ENCODE measurements at places on chromosomes 5 and 9. TPM values are rescaled to one million over a fixed set of nuclear protein-coding genes. Genes with fewer than 3 reads are reported as not detected.

GRCh38 chr9:93223260-93224180, 39.6 kb downstream of the WNK2 start:
- peak; percentile 95 for DNase-seq

GRCh38 chr5:160159991-160160792, 40.9 kb upstream of the PWWP2A start:
- DNase-seq: peak; percentile 58

GRCh38 chr5:112263469-112263868, 155.6 kb downstream of the EPB41L4A start:
- no peak for DNase-seq

DNA sequence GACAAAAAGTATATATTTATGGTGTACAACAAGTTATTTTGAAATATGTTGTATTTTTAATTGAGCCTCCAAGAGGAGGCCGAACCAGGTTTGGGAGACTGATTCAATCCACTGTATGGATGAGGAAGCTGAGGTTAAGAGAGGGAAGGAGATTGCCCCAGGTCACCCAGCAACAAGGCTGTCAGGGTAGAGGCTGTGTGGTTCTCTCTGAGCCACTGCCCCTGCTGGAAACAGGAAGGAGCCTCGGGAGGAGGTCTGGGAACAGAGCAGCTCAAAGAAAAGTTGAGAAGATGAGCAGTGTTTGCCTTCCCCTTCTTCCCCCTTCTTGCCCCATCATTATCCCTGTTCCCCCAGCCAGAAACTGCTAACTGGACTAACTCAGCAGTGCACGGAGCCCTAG, 6.6 kb upstream of the FAT2 start:
- DNase-seq: no peak

DNA sequence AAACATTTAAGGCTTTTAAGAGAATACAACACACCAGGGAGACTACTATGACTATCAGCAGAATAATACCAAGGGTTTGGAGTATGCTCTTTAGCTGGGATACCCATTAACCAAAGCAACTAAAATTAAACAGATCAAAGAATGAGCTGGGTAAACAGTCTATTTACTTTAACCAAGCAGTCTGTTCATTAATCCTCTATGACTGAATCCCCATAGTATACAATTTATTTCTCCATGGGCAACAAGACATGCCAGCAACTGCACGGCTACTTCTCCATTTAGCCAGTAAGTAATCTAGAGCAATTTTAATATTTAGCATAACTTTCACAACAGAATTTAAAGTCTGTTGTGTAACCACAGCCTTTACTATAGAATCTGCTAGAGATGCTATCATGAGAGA, 77.6 kb downstream of the CDO1 start:
- no peak for DNase-seq

DNA sequence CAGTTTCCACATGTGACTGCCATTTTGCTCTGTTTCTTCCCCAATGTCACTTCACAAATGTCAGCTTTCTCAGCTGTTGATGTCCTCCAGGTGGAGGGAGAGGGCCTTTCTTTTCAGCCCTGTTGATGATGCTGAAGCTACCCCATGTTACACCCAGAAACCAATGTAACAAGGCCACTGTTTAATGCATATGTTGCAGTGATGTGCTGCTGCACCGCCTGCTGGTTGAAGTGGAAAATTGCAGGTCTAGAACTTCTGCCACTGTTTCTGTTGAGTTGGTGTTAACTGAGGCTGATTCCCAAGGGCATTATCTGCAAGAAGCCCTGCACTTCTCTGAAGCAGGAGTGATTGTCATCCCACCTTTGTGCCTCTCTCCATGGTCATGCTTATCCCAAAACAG, 428.4 kb downstream of the KDM4C start:
- DNase-seq: no peak

GRCh38 chr9:131826966-131827525, 87.2 kb upstream of the RAPGEF1 start:
- peak; percentile 42 for DNase-seq

GRCh38 chr9:87039809-87040392, 92.6 kb upstream of the GAS1 start:
- peak; percentile 67 for DNase-seq

GRCh38 chr5:140221697-140222223, 46.8 kb downstream of the CYSTM1 start:
- DNase-seq: peak; percentile 69

GRCh38 chr5:139951296-139951924, 91.7 kb downstream of the NRG2 start:
- DNase-seq: no peak

DNA sequence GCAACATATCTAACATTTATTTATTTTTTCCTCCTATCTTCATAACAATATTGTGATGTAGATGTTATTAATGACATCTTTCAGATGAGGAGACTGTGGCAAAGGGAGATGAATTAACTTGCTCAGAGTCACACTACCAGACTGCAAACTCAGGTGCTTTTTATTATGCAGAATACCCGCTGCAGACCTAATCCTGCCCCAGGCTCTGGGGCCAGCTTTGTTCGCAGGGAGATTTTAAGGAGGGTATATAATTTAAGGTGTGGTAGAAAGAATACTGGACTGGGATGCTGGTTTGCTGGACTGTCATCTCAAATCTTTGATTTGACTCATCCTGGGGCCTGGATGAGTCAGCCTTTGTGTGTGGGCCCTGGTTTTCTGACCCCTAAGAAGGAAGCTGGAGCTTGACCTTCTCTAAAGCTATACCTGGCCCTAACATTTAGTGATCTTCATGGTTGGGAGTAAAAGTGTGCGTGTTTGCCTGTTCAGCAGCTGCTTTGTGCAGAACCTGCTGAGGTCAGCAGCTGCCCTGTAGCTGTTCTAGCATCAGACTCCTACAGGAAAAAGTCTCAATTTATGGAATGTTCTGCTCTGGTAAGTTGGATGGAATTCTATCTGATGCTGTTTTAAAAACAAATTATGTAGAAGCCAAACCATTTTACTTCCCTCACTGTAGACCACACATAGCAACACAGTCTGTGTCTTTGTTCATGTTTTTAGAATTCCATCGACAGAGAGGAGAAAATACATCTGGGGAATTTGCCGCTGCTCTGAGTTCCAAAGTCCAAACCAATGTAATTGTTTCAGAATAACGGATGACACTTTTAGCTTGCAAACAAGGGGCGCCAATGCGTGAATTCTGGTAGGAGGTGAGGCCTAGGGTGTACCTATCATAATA, 4.5 kb downstream of the SLC36A1 start:
- DNase-seq: peak; percentile 85

- no peak for DNase-seq
Observed at GRCh38 chr9:78577156-78577906, 280.4 kb downstream of the PSAT1 start.

DNA sequence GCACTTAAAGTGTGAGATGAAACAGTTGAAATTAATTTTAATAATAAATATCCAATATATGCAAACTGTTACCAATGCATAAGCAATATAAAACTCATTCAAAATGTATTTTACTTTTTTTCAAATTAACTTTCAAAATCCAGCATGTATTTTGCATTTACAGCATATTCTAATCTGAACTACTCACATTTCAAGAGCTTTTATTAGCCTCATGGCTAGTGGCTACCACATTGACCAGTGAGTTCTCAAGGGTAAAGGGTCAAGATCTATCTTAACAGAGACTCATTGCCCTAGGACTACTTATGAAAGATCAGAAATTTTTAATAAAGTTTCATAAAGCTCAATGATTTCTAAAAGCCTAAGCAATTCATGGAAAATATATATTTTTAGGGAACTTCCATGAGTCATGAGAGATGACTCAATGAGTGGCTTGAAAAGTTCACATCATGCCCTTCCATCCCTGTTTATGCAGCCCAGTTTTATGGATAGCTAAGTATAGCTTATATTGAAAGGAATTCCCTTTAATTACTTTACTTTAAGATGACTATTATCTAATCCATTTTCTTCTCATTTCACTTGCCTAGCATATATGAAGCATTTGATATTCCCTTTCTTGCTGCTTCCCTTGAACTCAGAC, 608.6 kb downstream of the SLCO4C1 start:
- DNase-seq: peak; percentile 50

DNA sequence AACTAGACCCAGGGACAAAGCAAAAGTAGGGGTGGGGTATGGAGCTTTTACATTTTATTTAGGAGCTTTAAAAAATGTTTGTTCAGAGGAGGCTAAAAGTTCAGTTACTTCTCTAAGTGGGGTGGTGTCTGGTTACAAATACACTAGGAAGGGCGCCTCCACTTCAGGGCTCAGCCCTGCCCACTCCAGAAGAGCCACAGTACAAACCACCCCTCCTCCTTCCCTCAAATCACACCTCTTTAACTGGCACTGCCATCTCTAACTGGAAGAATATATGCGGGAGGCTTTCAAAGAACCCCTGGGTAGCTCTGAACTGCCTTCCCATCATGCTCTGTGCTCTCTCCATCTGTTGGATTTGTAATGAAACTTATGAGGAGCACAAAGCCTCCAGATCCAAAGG, 98.8 kb upstream of the NFIB start:
- no peak for DNase-seq

DNA sequence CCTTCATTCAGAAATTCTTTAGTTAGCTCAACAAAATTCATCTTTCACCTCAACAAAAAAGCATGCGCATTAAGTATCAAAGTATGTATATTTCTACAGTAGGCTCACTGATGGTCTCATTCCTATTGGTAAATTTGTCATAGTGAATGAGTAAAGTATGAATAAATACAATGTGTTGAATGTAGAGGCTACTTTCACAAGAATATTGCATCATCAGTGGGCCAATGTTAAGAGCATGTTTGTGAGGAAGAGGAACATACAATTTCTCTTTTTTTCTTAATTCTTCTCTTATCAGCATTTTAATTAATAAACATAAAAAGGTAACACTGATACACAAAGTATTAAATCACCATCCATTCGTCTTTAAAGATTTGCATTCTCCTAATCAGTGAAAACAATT, 505.1 kb downstream of the CETN3 start:
- no peak for DNase-seq

DNA sequence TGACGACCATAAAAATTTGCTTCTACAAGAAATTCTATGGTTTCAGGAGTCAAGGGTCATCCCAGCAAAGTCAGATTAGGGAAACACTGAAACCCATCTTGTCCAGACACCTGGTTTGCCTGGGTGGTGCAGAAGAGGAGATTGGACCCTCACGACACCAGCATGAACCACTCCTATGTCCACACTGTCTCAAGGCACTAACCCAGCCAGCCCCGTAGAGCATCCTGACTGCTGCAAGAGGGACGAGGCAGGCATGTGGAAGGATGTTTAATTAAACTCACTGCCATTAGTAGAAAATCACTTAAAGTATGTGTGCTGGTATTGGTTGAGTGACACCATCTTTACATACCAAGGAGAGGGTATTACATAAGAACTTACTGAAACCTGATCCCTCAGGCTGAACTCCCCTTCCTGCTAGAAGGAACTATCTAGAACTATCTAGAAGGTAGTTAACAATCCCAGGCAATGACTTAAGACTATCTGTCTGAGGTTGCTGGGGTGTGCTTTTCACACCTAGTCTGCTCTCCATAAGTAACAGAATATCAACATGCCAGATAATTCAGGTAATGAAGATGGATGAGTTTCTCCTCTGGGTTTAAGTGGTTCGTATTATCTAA, 93.6 kb downstream of the SEMA6A start:
- no peak for DNase-seq

DNA sequence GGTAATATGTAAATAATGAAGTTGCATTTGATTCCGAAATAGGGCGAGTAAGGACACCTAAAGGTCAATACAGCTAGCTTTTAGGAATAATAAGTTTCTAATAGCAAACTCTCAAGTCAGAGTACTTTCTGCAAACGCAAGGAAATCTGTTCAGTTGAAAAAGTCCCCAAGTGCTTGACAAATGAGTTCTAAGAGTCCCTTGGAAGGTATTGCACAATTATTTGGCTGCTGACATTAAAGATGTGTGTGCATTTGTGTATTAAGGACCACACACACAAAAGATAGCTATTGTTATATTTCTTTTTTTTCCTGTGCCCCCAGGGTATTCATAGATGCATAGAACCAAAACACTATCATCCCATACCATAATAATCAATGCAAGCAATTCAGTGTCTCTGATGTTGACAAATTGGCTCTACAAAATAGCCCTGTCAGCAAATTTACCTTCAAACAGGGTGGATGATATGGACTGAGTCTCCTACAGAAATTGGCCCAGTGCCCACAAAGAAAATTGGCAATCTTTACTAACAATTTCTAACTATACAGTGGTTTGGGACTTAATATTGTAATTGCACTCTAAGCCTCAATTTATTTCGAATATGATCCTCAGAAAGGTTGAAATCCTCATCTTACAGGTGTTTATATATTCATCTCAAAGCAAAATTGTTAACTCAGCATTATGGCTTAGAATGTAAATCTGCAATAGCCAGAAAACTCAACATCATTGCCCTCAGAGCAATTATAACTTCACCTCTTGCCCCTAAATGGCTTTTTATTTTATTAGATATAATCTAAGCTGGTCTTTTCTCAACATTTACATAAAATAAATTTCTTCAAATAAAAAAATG, 827.2 kb downstream of the MAT2B start:
- DNase-seq: no peak

DNA sequence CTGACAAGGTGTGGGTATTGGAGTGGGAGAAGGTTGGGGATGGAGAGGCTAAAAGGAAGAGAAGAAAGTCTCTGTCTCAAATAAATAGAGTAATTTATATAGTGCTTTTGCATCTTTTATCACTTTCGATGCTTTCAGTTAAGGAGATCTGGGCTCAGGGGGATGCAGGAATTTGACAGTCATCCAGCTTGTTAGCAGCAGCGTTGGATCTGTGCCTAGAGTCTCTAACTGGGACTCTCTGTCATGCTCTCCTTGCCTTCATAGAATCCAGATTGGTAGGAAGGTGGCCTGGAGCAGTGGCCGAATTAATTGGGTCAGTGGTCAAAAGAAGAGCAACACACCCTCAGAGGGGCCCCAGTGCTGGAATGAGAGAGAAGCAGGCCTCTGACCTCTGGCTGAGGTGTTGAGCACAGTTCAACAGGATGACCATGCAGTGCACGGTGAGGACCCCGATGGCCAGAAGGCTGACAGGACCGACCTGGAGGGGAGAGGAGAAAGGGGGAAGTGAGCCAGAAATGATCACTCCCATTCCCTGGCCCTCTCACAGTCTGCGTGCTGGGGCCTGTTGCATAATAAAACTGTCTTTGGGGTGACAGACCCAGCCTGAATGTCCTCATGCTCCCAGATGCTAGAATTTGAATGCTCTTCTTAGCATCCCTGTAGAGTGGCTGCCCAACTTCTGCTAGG, 7.6 kb downstream of the SLC36A3 start:
- no peak for DNase-seq

GRCh38 chr5:76069061-76069735, 14.0 kb upstream of the SV2C start:
- no peak for DNase-seq

GRCh38 chr5:131323378-131323777, 59.5 kb downstream of the CDC42SE2 start:
- DNase-seq: no peak

- peak; percentile 92 for DNase-seq
Observed at GRCh38 chr9:87684627-87685219, 41.2 kb upstream of the CTSL start.

NACC2 gene
- total RNA-seq: 25.3 TPM

CARD6 gene
- 19.5 TPM for total RNA-seq

SLCO6A1 gene
- total RNA-seq: not detected

SLC31A2 gene
- 23.0 TPM for total RNA-seq

FAF2 gene
- total RNA-seq: 40.2 TPM

HSDL2 gene
- total RNA-seq: 44.2 TPM

INSYN2B gene
- 3.5 TPM for total RNA-seq

LHX6 gene
- not detected for total RNA-seq

SHISAL2B gene
- not detected for total RNA-seq

AGXT2 gene
- not detected for total RNA-seq

EPB41L4A gene
- 0.72 TPM for total RNA-seq

FAM151B gene
- total RNA-seq: 19.2 TPM
